H1 (cell line): ENCODE measurements at places on chromosomes 1 and 21. TPM values are rescaled to one million over a fixed set of nuclear protein-coding genes. Genes with fewer than 3 reads are reported as not detected.

The AIRE gene
- total RNA-seq: 0.10 TPM in 1 of 2 replicates, not detected in the other

The H3-3A gene
- total RNA-seq: 1,213 and 1,223 TPM in 2 replicates

The FAM151A gene
- not detected in 2 replicates for total RNA-seq

GRCh38 chr1:168148916-168149315 lies 12.2 kb upstream of the GPR161 start:
- no peak for DNase-seq

GRCh38 chr1:42334240-42335049 lies 590 bp downstream of the FOXJ3 start:
- no peak for DNase-seq

GRCh38 chr1:86156566-86157455 lies at the start of gene COL24A1:
Gene COL24A1, minus strand, starts transcription at chr1:86156772. Its CDS starts 376 bp downstream, at chr1:86156396.
- DNase-seq: no peak

- no peak for DNase-seq
Observed at GRCh38 chr1:48472638-48473037, 634 bp upstream of the SPATA6 start.

The KCNK2 gene
- 0.73 and 1.2 TPM in 2 replicates for total RNA-seq

- no peak for DNase-seq
Observed at GRCh38 chr1:3483380-3483779, 28.9 kb downstream of the ARHGEF16 start.

DNA sequence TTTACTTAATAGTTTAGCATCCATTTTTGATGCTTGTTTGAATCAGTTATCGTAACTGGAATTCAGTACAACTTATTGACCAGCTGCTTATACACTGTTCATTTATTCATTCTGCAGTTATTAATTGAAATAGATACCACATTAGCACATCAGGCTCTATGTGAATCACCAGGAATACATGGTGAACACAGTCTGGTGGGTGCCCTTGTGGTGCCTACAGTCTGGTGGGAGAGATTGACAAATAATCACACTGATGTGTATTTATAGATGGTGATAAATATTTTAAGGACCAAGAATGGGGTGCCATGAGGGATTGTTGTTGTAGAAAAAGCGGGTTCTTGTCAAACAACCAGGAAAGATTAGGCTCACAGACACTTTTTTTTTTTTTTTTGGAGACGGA lies 87.6 kb downstream of the ZFYVE9 start:
- no peak for DNase-seq

DNA sequence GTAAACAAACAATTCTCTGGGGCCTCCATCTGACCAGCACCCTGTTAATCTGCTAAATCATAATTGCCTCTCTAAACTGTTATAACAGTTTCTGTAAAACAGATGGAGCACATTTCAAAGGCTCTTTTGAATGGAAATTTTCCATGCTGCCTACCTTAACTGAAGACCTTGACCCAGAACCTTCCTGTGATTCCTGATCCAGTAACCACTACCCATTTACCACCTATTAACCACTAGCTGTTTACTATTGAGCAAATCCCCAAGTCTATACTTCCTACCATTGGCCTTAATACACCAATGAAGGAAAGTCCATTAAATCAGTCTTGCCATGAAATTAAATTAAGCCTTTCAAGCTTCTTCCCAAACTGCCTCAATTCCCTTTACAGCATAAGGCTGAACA lies 46.3 kb downstream of the RAB3GAP2 start:
- no peak for DNase-seq

DNA sequence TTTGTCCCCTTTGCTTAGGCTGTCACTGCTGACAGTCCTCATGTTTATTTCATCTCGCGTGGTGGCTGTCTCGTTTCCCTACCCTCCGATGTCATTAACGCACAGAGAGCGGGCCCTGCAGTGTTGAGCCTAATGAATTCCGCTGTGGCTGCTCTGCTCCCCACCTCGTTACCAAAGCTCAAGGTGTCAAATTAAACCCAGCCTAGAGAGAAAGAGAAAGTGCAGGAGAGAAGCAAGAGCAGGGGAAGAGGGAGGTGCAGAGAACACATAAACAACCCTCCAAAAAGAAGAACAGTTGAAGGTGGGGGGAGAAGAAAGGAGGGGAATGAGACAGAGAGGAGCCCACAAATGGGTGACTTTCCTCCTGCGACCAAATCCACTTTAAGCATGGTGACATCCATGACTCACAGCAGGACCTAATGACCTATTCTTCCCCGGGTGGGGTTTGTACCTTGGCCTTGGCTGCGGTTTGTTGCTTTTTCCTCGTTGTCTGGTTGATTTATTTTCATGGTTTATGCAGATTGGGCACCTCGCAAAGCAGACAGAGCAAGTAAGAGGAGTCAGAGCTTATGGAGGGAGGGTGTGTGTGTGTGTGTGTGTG lies 92.5 kb downstream of the PBX1 start:
- no peak for DNase-seq

- no peak for DNase-seq
Observed at GRCh38 chr21:44871576-44872269, 1.8 kb downstream of the PTTG1IP start.

DNA sequence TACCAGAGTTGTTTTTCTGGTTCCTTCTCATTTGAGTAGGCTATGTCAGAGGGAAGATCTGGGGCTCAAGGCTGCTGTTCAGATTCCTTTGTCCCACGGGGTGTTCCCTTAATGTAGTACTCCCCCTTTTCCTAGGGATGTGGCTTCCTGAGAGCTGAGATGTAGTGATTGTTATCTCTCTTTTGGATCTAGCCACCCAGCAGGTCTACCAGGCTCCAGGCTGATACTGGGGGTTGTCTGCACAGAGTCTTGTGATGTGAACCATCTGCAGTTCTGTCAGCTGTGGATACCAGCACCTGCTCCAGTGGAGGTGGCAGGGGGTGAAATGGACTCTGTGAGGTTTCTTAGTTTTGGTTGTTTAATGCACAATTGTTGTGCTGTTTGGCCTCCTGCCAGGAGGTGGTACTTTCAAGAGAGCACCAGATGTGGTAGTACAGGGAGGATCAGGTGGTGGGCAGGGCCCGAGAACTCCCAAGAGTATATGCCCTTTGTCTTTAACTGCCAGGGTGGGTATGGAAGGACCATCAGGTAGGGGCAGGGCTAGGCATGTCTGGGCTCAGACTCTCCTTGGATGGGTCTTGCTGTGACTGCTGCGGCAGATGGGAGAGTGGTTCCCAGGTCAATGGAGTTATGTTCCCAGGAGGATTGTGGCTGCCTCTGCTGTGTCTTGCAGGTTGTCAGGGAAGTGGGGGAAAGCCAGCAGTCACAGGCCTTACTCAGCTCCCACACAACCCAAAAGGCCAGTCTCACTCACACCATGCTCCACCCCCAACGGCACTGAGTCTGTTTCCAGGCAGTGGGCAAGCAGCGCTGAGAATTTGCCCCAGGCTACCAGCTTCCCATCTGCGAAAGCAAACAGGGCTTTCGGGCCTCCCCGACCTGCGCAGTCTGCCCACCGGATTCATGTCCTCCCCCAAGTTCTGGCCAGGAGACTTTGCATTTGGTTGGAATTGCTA lies 64.2 kb downstream of the SERINC2 start:
- no peak for DNase-seq

- no peak for DNase-seq
Observed at GRCh38 chr1:202286622-202287097, 55.1 kb downstream of the UBE2T start.

GRCh38 chr1:93042187-93043056 lies 36.7 kb upstream of the MTF2 start:
- no peak for DNase-seq

The CORT gene
- total RNA-seq: 0.30 and 0.38 TPM in 2 replicates

The DUSP10 gene
- total RNA-seq: 1.2 and 1.5 TPM in 2 replicates

The TFAP2E gene
- total RNA-seq: 0.50 and 0.61 TPM in 2 replicates

DNA sequence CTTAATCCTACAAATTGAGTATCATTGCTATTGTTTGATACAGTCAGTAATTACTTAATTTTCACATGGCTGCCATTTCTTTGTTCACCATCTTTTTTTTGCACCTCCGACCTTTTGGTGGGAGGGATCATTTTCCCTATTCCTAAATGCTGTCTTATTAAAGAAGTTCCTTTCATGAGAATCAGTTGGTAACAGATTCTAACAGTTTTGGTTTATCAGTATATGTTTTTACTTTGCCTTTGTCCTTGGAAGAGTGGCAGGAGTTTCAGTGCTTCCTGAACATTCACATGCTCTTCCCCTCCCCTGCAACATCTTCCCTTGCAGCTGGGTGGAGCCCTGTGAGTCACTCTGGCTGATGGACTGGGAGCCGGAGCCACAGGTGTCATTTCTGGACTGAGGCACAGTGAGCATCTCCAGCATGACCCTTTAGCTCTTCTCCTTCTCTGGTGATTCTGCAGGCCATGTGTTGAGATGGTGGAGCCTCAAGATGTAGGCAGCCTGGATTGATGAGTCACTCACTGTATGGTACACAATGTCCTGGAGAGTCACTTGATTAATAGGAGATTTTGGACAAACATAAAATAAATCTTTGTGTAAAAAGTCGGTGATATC lies 217.7 kb downstream of the URB2 start:
- no peak for DNase-seq

GRCh38 chr1:22794647-22795365 lies 84.2 kb downstream of the EPHB2 start:
- DNase-seq: no peak

- no peak for DNase-seq
Observed at GRCh38 chr1:15151377-15151806, 2.2 kb upstream of the TMEM51 start.

DNA sequence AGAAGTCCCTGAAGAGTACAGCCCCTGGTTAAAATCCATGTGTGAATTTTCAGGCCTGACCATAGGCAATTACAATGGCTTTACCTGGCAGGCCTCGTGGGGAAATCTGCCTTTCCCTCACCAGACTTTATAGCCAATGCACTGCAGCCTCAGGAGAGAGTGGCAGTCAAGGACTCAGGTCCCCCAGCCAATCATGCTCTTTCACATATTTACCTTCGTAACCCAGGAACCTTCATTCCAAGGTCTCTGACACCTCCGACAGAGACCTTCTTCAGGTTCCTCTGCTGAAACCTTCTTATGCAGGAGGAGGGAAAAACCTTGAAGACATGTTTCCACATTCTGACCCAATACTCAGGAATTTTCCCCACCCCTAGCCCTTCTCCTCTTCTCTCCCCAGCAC lies 118.9 kb downstream of the FASLG start:
- DNase-seq: no peak

The CD1B gene
- total RNA-seq: not detected in 2 replicates

- no peak for DNase-seq
Observed at GRCh38 chr1:57916041-57916440, 492.2 kb upstream of the DAB1 start.

DNA sequence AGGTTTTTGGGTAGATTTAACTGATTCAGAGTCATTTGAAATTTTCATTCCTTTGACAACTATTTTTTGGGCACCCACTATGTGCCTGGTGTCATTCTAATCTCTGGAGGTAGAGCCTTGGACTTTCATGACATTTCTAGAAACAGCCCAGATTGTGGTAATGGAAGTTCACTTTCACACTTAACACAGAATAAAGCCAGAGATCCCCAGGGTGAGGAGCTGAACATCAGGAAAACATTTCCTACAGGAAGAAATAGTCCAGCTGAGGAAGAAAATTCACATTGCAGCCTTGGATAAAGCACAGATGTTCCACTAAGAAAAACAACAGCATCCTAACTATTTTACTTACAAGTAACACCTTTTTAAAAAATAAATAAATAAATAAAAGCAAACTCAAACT lies 102.4 kb upstream of the KRTAP19-8 start:
- no peak for DNase-seq

DNA sequence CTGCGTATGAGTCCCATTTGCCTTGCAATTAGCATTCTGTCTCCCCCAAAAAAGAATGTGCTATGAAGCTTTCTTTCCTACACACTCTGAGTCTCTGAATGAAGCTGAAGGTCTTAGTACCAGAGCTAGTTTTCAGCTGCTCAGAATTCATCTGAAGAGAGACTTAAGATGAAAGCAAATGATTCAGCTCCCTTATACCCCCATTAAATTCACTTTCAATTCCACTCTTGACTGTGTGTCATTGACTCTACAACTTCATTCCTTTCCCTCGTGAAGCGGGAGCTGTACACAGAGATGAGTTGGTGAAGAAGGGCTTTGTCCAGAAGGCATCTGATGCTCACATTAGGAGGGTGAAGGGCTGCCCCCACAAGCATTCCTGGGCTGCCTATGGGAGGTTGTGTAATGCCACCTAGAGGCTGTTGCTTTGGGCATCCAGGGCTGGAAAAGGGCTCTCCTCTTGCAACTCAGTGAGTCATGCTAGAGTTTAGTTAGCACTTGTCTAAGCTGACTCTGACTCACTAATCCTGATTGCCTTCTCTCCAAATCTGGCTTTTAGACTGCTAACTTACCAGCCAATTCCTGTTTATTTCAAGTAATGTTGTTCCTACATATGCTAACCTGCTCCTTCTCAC lies 1.8 kb downstream of the SPRR1B start:
- no peak for DNase-seq

DNA sequence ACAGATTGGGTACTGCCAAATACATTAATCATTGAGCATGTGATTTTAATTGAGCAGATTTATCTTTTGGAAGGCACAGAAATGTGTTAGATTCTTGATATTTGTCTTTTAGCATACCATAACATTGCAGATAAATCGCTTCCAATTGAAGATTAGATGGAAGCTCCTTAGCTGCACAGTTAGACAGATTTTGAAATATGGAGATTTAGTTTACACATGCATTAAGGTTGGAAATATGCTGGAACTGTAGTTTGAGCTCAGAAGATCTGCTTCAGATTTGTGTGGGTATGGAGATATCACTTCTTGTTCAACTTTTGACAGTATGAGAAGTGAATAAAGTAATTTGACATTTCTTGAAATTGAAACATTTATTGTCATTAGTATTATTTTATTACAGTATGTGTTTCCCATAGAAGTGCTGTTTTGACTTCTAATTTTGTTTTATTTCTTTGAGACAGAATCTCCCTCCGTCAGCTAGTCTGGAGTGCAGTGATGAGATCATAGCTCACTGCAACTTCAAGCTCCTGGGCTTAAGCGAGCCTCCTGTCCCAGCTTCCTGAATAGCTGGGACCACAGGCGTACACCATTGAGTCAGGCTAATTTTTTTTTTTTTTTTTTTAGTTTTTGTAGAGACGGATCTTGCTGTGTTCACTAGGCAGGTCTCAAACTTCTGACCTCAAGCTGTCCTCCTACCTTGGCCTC lies 29.1 kb downstream of the THRAP3 start:
- DNase-seq: no peak

GRCh38 chr1:21624571-21625389 lies 44.4 kb downstream of the RAP1GAP start:
- no peak for DNase-seq

DNA sequence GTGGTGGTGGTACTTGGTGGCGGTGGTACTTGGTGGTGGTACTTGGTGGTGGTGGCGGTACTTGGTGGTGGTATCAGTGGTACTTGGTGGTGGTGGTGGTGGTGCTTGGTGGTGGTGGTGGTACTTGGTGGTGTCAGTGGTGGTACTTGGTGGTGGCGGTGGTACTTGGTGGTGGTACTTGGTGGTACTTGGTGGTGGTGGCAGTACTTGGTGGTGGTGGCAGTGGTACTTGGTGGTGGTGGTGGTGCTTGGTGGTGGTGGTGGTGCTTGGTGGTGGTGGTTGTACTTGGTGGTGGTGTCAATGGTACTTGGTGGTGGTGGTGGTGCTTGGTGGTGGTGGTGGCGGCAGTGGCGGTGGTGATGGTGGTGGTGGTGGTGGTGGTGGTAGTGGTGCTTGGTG lies 20.2 kb downstream of the COQ8A start:
- no peak for DNase-seq

The ZRANB2 gene
- total RNA-seq: 94.1 and 103 TPM in 2 replicates
